ENCODE measurements at places on chromosomes 7 and 10.

DNA sequence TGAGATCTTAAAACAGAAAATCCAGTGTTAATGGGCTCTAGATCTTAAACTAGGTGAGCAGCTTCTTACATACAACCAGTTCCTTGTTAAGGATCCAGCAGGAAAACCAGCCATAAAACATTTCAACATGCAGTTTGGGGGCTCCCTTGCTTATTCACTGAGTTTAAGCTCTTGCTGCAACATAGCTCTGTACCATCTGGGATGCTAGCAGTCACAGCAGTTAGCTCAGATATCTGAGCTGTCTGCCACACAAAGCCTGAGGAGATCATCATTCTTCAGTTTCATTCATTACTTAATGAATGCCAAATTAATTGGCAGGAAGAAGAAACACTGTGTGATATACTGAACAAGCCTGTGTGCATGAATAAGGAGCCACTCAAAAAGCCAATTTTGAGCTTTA lies 62.8 kb downstream of the PODXL start:
- DNase-seq = no peak

DNA sequence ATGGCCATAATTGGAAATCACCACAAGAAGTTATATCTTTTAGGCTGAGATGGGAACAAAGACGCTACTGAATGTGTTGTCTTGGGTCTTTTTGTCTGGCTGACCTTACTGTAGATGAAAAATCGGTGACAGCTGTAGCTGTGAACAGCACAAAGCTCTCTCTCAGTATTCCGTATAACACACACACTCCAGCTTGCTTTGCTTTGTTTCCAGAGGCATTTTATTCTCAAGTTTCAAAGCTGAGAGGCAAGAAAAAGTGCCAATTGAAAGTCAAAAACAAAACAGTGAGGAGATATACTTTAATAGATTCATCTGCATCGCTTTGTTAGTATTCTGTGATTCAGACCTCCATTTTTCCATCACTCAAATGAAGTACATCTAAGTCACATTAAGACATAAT lies 39.6 kb upstream of the CABCOCO1 start:
- DNase-seq = no peak

- no peak for DNase-seq
Observed at GRCh38 chr7:69598487-69599285, 411 bp downstream of the AUTS2 start.

DNA sequence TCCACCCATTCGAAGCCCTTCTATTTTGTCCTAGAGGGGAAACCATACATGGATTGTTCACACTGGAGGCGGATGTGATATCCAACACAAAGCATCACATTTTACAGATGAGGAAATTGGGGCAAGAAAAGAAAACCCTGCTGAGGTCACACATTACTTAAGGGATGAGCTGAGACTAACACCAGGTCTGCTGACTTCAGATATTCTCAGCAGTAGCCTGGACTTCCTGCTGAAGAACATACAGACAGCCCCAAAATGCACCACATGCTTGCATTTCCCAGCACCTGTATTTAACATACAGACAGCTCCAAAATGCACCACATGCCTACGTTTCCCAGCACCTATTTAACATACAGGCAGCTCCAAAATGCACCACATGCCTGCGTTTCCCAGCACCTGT lies 11.2 kb downstream of the GIMAP5 start:
- no peak for DNase-seq

GRCh38 chr10:49367600-49367999 lies 28.3 kb downstream of the DRGX start:
- DNase-seq = no peak

DNA sequence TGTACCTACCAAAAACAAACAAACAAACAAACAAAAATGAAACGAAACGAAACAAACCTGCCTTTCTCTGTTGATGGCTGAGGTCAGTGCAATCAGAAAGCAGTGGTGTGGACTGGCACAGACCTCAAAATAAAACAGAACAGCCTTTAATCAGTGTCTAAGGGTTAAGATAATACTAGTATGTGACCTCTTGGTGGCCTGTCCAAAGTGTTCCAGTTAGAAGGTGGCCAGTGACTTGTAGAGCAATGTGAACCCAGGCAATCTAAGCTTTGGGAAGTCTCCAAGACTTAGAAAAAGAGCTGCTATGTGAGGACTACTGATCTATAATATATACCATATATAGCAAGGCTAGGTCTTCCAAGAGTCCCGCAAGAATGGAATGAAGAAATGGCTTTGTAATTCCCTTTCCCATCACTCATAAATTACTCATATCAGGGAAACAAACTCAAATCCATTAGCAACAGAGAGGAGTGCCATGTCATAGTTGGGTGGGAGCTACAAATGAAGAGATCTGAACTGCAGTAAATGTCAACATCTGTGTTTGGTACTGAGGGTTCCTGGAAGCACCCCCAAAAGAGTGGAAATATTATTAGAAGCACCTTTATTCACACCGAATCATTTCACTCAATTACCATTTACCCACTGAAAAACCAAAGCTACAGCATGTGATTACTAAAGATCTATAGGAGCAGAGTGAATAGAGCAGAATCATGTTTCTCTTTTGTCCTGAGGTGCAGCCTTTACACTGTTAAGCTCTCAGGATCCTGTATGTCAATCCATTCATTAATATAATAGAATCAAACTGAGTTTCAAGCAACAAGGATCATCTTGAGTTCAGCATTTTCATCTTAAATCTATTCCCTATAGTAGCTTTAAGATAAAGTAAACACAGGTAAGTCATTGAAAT lies 28.0 kb downstream of the ABLIM1 start:
- DNase-seq = no peak

- DNase-seq = no peak
Observed at GRCh38 chr10:92146107-92146506, 144.8 kb downstream of the CPEB3 start.

DNA sequence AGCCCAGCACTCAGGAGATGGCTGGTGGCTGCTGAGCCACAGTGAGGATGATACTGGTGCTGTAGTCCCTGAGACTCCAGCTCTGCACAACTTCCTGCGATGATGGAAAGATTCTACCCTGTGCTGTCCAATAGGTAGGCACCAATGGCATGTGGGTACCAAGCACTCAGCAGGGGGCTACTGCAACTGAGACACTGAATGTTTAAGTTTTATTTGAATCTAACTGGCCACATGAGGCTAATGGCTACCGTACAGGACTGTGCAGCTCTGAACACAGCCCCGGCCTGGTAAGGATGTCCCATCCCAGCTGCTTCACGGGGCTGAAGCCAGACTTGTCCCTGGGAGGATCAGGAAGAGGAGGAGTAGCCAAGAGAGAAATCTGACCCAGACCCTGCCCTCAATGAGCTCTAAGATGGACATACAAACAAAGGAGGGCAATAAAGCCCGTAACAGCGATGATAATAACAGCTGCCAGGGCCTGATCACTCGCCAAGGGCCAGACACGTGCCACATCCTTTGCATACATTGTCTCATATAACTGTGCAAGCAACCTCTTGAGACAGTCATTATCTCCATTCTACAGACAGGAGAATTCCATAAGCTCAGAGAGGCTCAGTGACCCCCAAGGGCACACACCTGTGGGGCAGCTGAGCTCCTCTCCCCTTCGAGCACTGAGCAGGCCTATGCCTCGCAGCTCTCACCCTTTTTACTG lies 3.8 kb downstream of the GPRIN2 start:
- no peak for DNase-seq

GRCh38 chr7:131890176-131890575 lies 333.7 kb upstream of the PODXL start:
- no peak for DNase-seq

- no peak for DNase-seq
Observed at GRCh38 chr10:122404576-122404975, 30.1 kb downstream of the PLEKHA1 start.

GRCh38 chr7:2572101-2572842 lies 13.5 kb downstream of the IQCE start:
- no peak for DNase-seq

DNA sequence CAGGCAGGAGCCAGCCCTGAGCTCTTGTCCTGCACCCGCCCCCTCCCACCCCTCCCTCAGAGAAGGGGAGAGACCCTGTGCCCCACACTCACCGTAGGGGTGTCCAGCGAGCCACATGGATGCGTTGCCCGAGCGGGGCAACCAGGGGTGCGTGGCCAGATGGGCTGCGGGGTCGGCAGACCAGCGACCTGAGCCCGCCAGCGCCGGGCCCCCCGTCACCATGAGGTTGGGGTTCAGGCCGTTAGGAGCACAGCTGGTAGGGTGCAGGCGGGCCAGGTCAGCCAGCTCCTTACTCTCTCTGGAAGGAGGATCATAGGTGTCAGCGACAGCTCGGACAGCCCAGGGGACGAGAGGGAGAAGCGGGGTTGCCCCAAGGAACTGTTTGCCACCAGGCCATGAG lies 46.4 kb downstream of the TNRC18 start:
- no peak for DNase-seq

DNA sequence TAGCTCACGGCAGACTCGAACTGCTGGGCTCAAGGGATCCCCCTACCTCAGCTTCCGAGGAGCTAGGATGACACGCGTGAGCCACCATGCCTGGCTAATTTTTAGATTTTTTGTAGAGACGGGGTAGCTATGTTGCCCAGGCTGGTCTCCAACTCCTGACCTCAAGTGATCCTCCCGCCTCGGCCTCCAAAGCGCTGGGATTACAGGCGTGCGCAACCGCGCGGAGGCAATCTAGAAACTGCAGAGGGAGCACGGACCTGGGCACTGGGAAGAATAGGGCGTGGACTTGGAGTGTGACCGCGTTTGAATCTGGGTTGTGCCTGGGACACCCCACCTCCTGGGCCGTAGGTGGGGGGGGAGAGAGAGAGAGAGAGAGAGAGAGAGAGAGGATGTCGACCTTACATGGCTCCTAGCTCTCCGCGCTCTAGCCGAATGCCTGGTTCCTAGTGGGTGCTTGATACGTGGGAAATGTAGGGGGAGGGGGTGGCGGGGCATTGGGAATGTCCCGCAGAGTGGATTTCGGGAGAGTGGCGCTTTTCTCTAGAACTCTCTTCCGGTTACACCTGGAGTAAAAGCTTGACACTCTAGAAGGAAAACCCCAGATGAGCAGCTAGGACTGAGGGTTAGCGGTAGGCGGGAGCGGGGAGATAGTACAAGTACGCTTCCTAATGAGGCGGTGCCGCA lies 1.2 kb upstream of the MAP3K8 start:
- DNase-seq = no peak

- no peak for DNase-seq
Observed at GRCh38 chr10:110789604-110790433, 81.9 kb upstream of the PDCD4 start.

GRCh38 chr10:79933961-79934360 lies 14.9 kb downstream of the SFTPD start:
- DNase-seq = no peak

DNA sequence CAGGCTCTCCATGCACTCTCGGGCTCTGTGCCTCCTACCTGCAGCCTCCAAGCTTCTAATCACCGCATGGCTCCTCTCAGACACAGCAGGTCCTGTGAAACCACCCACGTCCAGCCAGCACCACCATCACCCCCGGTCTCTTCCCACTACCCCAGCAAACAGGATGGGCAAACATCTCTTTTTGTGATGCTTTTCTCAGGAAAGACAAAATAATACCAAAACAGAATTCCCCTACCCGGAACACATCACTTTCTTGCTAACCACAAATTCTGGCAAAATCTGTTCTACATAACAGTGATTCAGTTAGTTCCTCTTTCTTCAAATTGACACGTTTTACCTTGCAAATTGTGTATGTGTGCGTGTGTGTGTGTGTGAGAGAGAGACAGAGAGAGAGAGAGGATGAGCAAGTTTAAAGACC lies 6.5 kb downstream of the SNX8 start:
- no peak for DNase-seq

- DNase-seq = no peak
Observed at GRCh38 chr10:7972367-7972766, 82.1 kb upstream of the GATA3 start.

DNA sequence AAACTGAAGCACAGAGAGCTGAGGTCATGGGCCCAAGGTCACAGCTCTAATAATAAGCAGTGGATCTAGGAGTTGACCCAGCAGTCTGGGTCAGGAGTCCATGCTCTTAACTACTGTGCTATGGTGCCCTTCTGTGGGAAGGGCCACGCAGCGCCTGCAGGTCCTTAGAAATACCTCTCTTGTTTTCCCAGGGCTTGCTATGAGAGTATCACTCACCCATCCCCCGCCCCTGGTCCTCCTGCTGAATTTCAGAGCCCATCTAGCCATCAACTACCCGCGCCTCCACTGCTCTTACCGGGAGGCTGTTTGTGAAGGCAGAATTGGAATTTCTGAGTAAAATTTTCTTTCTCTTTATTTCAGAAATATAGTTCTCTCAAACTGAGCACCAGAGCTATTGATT lies 27.3 kb upstream of the CRHR2 start:
- DNase-seq = no peak

- no peak for DNase-seq
Observed at GRCh38 chr10:123496996-123497660, 169.0 kb upstream of the GPR26 start.

DNA sequence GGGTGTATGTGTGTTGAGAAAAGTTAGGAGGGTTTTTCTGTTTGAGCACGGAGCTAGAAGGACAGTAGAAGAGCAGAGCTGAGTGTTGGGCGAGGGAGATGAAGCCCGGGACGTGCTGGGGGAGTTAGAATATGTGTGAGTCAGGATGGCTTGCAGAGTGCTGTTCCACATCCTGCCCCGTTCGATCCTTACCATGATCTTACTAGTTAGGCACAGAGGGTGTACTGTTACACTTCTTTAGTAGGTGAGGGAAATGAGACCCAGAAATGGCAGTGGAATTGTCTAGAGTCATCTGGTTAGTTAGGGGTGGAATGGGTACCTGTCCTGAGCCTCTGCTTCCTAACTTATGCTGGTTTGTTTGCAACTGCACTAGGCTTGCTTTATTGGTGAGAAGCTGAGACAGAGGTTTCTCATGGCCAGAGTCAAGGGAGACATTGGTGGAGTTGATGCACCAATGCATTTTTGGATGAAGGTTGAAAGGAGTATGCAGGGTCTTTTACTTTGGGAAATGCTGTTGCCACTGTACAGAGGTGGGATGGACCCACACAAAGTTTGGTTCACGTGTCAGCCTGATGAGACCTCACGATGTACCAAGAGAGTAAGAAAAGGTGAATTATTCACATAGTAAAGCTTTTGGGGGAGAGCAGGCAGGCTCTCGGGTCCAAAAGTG lies 42.4 kb downstream of the CCNY start:
- no peak for DNase-seq

GRCh38 chr10:122362621-122363020 lies 11.9 kb upstream of the PLEKHA1 start:
- no peak for DNase-seq

All from stimulated activated CD8-positive, alpha-beta memory T cell treated with anti-CD3 and anti-CD28 coated beads, Interleukin-4, amount 100 ng/mL, for 24 hours (primary cell).